Retinal pigment epithelial cell (primary cell): ENCODE measurements at places on chromosomes 2 and 18.

DNA sequence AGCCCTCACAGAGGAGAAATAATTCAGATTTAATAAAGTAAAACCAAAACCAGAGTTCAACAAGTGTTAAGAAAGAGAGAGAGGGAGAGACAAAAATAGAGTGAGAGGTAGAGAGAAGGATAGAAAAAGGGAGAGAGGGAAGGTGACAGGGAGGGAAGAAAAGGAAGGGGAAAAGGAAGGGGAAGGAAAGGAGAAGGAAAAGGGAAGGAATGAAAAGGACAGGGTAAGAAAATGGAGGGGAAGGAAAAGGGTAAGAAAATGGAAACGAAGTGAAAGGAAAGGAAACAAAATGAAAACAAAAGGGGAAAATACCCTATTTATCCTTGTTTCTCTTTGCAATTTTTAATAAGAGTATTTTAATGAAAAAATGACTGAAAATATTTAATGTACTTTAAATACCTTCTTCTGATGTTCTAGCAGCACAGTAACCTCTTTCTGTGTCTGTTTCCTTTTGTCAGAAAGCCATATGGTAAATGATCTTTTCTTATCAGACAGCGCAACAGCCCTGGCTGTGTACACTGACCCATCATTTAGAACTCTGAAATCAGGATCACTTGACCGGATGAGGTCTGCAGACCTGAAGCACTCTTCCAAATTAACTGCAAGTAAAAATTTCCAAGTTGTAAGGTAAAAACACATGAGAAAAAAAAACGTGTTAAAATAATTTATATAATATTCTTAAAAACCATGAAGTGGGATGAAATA, 11.8 kb downstream of the DSC3 start:
- no peak for DNase-seq

DNA sequence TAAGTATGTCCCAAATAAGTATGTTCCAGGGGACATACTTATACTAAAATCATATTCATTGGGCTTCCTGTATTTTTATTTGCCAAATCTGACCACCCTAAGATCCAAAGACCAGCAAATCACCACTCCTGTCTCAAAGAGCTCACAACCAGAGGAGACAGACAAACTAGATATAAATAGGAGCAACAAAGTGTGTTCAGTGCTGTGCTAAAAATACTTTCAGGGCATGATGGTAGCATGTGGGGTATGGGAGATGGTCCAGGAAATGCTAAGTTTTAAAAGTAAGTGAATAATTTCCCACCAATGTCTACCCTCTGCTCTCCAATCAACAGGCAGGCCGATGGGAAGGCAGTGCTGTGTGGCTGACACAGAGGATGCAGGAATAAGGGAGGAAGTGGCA, 87.1 kb downstream of the C1QL2 start:
- no peak for DNase-seq

DNA sequence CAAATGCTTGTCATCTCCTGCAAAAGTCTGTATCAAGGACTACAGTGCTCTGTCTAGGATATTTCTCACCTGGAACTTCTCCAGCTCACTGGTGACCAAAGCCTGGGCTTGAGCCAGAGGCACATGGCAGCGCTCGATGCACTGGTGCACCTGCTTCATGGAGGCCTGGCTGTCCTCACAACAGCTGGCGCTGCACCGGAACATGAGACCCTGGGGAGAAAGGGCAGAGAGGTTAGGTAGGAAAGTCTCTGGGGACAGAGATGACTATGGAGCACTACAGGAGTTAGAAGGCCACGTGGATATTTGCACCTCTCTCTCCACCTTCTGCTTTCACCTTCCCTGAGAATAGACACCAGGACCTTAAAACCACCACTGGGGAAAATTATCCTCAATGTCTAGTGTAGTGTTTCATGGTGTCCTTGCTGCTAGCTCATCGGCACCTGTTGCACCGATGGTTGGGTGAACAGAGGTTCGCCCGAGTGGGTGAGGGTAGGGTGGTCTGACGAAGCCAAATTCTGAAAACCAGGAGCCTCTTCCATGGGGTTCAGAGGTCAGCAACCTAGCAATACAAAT, 1.0 kb downstream of the FAM136A start:
- DNase-seq = no peak

- no peak for DNase-seq
Measured at GRCh38 chr2:10032746-10033105, 10.6 kb upstream of the KLF11 start.

DNA sequence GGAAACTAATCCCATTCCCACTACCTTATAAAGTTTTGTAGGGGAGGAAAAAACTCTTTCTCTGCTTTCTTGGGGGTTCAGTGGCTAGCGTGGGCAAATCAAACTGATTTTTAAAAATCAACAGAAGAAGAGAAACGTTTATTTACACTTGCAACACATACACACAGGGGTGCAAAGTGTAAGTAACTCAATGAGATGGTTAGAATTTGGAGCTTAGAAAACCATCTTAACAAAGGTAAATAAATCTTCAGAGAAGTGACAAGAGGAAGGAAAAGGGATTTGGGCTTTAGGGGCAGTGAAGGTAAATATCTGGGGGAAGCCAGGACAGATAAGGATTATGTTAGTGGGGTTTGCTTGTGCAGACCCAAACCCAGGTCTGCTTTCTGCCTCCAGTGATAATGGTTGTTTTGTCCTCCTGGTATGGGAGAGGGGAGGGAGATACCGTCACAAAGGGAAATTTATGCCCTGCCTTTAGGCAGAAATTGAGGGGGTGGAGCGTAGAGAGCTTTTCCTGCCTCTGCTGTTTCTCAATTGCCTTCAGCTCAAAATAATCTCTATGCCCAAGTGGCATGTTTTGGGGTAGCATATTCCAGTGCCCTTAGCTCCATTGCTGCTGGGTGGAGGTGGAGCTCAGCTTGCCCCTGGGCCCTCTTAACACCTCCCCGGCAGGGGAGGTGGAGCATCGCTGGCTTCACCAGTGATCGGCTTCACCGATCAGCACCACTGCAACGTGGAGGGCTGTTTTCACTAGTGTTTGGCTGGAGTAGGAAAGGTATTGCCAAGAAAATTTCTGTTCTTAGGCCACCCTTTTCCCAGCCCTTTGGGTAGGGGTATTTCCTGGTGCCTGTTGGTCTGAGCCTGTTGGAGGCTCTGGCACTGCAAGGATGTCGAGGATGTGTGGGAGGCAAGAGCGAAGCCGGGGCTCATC, 92.2 kb downstream of the TEX51 start:
- DNase-seq = no peak

GRCh38 chr2:182048088-182048487, 62.4 kb downstream of the PPP1R1C start:
- DNase-seq = no peak

DNA sequence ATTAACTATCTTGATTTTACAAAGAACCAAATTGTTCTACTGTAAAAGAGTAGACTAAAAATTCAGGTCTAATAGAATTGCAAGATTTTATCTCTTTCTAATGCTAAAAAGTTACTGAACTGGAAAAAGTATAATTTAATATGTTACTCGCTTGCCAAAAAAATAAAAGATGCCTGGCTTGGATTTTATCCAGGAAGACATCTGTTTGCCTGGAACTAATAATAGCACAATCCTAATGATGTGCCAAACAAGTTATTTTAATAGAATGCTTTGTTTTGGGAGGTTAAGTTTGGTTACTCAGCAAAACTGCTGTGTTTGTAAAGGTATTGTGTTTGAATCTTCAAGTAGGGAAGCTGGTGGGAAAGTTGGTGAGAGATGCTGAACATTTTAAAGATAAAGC, 19.4 kb upstream of the ZSWIM2 start:
- no peak for DNase-seq

- DNase-seq = no peak
Measured at GRCh38 chr18:71808616-71809015, 735.5 kb downstream of the CBLN2 start.

- no peak for DNase-seq
Measured at GRCh38 chr2:96090196-96090926, 26.0 kb downstream of the ADRA2B start.

DNA sequence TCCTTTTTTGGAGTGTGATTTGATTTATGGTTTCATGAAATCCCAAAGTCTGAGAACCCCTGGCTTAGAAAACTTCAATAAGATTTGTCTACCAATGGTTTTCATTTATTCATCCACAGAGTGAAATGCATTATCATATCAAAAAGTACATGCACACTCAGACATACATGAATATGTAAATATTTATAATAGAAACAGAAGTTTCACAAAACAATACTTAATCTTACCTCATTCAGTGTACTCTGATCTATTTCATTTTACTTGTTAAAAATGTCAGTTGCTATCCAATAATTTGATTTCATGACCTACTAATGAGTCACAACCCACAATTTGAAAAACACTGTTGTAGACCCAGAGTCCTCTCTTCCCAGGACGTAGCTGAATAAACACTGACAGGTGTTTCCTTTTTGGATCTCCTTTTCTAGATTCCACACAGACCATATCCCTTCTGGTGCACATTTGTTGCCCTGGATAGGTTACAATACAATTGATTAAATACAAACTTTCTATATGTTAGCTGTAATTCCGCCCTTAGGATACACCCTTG, 10.4 kb upstream of the CAVIN2 start:
- DNase-seq = no peak

DNA sequence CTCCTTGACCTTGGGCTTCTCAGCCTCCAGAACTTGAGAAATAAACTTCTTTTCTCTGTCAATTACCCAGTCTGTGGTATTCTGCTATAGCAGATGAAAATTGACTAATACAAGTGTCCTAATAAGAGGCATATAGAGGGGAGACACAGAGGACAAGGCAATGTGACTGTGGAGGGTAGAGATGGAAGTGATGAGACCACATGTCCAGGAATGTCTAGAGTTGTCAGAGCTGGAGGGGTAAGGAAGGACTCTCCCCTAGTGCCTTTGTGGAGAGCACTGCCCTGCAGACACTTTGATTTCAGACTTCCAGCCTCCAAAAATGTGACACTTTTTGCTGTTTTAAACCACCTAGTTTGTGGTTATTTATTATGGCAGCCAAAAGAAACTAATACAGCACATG, 74.4 kb downstream of the ACKR3 start:
- DNase-seq = no peak

DNA sequence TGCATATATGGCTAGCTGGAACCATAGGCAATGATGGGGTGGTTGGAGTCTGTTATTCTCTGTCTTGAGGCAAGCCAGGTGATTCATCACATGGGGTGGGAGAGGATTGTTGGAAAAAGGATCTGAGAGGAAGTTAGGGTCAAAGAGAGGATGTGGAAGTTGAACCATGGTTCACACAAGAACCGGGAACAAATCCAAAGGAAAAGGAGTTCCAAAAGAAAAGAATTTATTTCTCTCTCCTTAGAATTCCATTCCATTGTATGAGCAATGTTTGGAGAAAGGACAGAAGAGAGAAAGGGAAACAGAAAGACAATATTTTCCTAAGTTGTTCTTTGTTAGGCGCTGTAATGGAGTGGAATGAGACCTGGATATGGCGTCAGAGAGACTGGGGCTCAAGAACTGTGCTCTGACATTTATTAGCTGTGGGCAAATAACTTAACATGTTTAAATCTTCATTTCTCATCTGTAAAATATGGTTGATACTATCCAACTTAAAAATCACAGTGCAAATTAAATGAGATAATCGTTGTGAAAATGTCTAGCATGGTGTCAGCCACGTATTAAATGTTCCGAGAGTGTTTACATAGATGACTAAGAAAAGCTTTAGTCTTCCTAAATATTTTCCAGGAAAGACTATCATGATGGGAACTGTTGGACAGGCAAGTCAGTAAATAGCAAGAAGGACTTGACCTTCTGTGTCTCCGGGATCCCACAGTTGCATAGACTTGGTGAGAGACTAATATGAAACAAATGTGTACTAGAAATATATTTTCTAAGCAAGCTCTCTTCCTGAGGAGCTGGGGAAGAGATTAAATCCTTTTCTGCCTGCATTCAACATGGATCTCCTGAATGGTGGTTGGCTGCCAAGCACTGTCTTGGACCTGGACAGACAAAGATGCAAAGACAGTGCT, 71.4 kb downstream of the TRIB2 start:
- DNase-seq = no peak

GRCh38 chr18:13611142-13611600, 115.2 kb downstream of the FAM210A start:
- DNase-seq = no peak

GRCh38 chr2:158990397-158991214, 22.2 kb downstream of the TANC1 start:
- DNase-seq = no peak

GRCh38 chr2:127225186-127225960, 5.3 kb upstream of the CYP27C1 start:
- DNase-seq = no peak

DNA sequence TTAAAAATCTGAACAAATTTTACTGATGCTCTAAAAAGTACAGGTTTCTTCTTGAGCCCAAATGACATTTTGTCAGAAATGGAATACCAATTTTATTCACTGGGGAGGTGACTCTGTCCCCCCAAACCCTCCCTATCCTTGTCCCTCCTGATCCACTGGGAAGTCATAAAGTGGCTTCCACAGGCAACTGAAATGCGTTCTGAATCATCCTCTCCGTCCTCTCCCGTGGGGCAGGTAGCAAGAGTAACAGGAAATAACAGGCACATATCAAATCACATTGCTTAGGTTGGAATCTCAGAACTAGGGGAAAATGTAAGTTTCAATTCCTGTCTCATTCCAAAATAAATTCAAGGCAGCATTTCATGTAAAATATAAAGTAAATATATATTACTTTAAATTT, 44.5 kb downstream of the MYL12B start:
- no peak for DNase-seq

DNA sequence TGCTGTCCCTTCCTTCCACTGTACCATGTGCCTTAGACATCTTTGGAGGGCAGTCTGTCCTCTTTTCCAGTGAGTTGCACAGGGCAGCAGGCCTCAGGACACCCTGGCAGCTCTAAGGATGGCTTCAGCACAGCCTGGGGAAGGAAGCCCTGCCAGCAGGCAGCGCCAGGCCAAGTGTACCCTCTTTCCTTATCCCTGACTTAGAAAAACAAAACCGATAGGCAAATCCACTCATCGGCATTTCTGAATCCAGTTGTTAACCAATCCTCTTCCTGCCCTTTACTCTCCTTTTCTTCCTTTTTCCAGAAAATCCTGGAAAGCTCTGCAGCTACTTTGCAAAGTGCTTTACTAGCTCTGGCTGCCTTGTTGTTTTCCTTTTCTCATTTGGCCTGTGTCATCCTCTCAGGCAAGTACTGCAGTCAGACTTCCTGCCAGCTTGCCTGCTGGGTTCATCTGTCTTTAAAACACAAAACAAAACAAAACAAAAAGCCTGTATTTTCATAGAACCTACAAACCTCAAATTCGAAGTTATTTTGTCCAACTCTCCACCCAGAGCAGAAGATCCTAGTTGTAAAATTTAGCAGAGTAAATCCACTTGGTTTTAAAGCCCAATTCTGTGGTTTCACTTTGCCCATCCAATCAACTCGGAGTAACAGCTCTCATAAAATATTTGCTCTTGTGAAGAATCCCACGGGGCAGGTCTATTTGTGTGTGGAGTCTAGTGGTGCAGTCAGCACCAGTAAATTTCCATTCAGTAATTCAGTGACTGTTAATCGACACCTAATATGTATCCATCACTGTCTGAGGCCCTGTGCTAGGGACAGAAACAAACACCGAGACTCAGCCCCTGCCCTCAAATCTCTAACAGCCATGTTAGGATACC, 45.2 kb downstream of the PCBP1 start:
- DNase-seq = no peak

GRCh38 chr18:68944330-68944729, 146.4 kb downstream of the CCDC102B start:
- no peak for DNase-seq

- no peak for DNase-seq
Measured at GRCh38 chr2:61688369-61689334, 150.5 kb upstream of the XPO1 start.
